ENCODE measurements at places on chromosomes 4 and X. TPM values are rescaled to one million over a fixed set of nuclear protein-coding genes. Genes with fewer than 3 reads are reported as not detected.

Gene OTUD6A
- not detected for total RNA-seq

Gene AREG
- 0.79 TPM for total RNA-seq

Gene PPP1R3F
- total RNA-seq, result 3.1 TPM

Gene HDAC6
- total RNA-seq, result 44.2 TPM

Gene UGT2B7
- not detected for total RNA-seq

Gene ATP10D
- 1.7 TPM for total RNA-seq

Gene CLDN34
- not detected for total RNA-seq

Gene GNRHR
- total RNA-seq, result not detected

Gene DRD5
- not detected for total RNA-seq

Gene AFP
- total RNA-seq, result 0.95 TPM

Gene FBXO8
- 15.9 TPM for total RNA-seq

Gene HTT
- 59.3 TPM for total RNA-seq

Gene GPRASP3
- total RNA-seq, result 1.8 TPM

Gene DCHS2
- not detected for total RNA-seq

Gene RNF128
- 0.08 TPM for total RNA-seq

Gene TRIM61
- total RNA-seq, result 2.3 TPM

Gene RHOXF2
- not detected for total RNA-seq
